AG10803 (cell line): ENCODE measurements at places on chromosomes 12 and 14.
A peak's percentile ranks its signal among the peaks of the same experiment; 100 is the strongest.

- peak; percentile 37 for DNase-seq
These were observed 10.0 kb upstream of the NRIP2 start for GRCh38 chr12:2844786-2845185.

- no peak for DNase-seq
These were observed 24.5 kb downstream of the ATG14 start for GRCh38 chr14:55387121-55387520.

- no peak for DNase-seq
These were observed 57.3 kb upstream of the TMEM132D start for GRCh38 chr12:129961091-129961490.

GRCh38 chr12:59911516-59911915 lies 315.7 kb downstream of the SLC16A7 start:
- DNase-seq, result no peak

GRCh38 chr12:3020399-3020798 lies 56.8 kb upstream of the TSPAN9 start:
- no peak for DNase-seq

- DNase-seq, result peak; percentile 43
These were observed 9.8 kb downstream of the CCER1 start for GRCh38 chr12:90945070-90945649.

DNA sequence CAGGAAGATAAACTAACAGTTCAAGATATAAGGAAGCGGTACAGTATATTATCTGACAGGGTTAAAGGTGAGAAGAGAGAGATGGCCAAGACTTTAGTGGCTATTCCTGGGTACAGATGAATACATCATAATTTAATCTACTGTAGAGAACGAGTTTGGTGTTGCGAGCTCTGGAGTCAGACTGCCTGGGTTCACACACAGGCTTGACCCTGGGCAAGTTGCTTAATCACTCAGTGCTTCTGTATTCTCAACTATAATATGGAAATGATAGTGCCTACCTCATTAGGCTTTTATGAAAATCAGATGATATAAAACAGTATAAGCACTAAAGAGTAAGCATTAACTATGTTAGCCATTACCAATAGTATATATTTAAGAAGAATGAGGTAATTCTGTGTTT lies 3.5 kb downstream of the PPM1H start:
- DNase-seq, result no peak

GRCh38 chr12:130932061-130932930 lies 21.4 kb upstream of the ADGRD1 start:
- peak; percentile 84 for DNase-seq

- peak; percentile 92 for DNase-seq
These were observed 114.8 kb upstream of the FLRT2 start for GRCh38 chr14:85415015-85415712.

DNA sequence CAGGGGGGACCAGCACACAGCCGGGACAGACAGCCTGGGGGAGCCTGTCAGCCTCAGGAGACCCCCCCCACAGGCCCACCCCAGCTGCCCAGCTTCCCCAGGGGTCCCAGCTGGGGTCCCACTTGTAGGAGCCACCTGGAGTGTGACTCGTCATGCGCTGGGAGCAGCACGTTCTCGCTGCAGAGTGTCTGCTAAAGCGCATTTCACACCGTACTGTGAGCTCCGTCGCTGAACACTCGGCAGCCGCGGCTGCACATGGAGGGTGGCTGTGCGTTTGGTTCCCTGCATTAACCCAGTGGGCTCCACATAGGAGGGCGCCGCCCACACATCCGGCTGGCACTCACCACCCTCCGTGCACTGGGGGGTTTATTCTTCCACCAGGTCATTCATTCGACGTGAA lies 56.7 kb downstream of the FBRSL1 start:
- no peak for DNase-seq

GRCh38 chr14:65297744-65298143 lies 114.8 kb upstream of the FUT8 start:
- DNase-seq, result no peak

- no peak for DNase-seq
These were observed 9.0 kb upstream of the LRTM2 start for GRCh38 chr12:1811281-1811947.

GRCh38 chr12:119624966-119625365 lies 31.4 kb downstream of the TMEM233 start:
- no peak for DNase-seq

DNA sequence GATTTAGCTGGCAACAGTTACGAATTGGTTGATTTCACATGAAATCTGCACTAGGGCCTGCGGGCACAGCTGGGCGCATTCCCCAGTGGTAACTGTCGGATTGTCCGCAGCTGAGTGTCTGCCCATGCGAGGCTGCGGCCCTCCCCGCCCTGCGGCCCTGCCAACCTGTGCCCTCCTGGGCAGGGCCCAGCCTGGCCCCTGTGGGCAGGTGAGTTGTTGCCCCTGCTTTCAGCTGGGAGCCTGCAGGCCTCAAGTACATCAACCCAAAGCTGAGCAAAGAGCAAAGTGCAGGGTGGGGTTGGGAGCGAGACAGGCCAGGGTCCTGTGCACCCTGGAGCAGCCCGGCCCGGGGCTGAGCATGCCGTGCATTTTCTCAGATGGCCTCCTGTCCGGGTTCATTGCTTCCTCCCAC lies 89.1 kb downstream of the ADGRD1 start:
- no peak for DNase-seq

GRCh38 chr12:116277467-116278278 lies at the start of gene MED13L:
MED13L (minus strand) TSS chr12:116277693; CDS start chr12:116277131, 562 bp downstream.
- peak; percentile 90 for DNase-seq

DNA sequence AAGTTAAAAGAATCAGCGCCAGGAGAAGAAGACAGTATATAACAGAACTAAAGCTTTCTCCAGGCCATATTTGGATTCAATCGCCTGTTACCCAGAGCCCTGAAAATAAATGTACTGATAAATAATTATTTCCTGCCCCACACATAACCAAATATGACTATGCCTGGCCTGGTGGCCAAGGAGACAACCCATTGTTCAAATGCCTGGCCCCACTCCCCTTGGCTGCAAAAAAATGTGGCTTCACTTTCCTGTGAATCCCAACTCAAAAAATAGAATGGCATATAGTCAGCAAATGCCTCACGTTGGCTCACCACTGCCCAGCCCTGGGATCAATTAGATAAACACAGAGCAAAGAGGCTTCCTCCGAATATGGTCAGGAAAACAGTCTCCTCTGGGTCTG lies 472.1 kb downstream of the BCL11B start:
- peak; percentile 0 for DNase-seq

DNA sequence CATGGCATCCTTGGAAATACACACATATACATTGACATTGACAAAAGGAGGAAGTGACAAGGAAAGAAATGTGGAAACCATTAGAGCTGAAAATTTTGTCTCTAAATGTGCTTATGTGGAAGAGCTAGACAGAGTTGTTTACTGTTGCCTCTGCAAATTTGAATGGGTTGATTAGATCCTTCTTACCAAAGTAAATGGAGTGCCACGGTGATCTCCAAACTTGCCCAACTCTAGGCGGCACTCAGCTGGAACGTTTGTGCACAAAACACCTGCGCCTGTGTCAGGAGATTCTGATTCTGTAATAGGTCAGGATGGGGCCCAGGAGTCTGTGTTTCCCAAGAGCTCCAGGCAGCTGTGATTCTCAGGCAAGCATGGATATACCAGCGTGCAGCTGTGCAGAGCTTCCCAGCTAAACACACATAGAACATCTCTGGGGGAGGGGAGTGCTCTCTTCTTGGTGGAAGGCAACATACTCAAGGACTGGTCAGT lies 77.8 kb upstream of the BDKRB2 start:
- DNase-seq, result no peak

- peak; percentile 90 for DNase-seq
These were observed 159.3 kb downstream of the TTC8 start for GRCh38 chr14:88983755-88984154.

DNA sequence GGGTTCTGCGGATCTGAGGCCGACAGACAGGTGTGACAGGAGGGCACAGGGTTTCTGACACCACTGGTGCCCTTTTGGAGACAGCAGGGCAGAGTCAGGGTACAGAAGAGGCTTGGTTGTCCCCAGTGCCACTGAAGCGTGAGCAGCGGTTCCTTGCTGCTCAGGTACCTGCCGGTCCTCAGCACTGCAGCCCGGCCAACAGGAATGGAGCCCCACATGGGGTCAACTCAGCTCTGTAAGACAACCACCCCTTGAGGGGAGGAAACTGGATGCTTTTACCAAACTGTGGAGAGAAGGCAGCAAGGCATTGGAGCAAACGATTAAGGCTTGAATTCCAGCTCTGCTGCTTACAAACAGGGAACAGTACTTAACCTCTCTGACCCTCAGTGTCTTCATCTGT lies 246.4 kb upstream of the NOS1 start:
- DNase-seq, result no peak

DNA sequence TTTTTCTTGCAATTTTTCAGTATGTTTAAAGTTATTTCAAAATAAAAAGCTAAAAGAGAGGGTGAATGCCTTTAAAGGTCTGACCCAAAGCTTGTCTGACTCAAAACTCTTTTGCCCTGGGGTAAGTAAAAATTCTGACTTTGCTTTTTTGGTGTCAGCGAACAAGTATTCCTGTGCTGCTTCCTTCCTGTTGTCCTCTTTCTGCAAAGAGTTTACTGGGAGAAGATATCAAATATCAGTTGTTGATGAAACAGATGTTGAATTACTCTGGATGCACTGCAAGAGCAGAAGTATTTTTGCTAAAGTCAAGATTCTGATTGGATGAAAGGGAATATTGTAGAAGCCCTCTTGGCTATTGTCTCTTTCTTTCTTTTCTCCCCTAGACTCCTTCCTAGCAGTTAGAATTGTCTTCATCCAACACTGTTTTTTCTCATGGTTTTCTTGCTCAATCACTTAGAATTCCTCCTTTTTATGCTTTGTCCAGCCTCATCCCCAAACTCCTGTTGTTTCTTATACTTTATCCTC lies 62.0 kb downstream of the DACT1 start:
- DNase-seq, result no peak

DNA sequence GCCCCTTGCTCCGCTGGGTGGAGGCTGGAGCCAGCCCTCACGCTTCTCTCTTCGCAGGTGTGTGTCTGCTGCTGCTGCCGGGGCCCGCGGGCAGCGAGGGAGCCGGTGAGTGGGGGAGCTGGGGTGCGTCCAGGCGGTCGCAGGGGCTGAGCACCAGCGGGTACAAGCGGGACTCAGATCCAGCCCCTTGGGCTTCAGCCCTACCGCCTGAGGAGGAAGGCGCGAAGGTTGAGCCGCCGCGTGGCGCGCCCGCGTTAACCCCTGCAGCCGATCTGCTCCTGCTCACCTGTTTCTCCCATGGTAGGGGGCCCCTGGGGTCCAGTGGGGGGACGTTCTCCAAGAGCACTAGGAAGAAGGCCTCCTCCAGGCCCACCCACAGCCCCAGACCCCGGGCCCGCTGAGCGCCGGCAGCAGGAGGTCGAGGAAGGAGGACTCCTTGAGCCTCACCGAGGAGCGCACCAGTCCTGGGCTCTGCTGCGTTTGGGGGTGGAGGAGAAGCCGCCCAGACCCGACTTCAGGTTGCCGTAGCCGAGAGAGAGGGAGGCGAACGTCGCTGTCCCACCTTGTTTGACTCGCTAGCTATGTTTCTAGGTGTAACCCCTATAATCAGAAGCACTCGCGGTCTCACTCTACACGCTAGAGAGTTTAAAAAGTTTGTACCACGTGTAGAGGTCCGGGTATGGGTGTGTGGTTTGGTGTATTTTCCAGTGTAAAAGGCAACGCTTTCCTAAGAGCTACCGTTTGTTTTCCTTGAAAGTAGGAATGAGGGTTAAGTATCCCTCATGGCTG lies 834 bp downstream of the COCH start:
- DNase-seq, result no peak

DNA sequence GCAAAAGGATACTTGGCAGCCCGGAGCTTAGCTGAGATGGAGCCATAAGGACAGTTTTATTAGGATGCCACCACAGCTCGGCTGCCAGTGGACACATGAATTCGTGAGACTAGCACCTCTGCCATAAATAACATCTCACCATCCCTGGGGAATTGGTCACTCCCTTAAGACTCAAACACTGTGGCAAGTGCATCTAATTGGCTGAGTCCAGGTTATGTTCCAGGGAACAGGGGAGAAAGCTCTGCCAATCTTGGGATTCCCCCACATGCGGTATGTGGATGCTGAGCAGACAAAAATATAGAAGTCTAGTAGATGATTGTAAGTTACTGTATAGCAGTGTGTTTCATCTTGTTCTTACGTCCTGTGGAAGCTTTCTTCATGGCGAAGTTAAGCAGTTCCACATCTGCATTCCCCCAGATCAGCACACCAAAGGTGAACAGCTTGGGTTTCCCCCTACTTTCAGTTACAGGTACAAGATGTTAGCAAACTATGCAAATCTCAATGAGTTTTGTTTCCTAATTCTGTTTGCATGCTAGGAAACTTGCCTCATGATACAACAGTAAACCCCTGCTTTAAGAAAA lies 131.1 kb downstream of the ETV6 start:
- DNase-seq, result no peak

GRCh38 chr12:62135553-62136200 lies 124.5 kb upstream of the USP15 start:
- no peak for DNase-seq

- DNase-seq, result no peak
These were observed 175.3 kb downstream of the KIF26A start for GRCh38 chr14:104313674-104314073.

DNA sequence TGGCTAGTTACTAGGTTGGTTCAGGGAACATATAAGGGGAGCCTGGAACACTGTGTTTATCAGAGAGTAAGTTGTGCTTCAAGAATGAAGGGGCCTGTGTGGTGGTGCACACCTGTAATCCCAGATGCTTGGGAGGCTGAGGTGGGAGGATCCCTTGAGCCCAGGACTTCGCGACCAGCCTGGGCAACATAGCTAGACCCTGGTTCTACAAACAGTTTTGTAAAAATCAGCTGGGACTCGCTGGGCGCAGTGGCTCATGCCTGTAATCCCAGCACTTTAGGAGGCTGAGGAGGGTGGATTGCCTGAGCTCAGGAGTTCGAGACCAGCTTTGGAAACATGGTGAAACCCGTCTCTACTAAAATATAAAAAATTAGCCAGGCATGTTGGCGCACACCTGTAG lies 42.1 kb upstream of the GPR132 start:
- DNase-seq, result no peak

GRCh38 chr14:21525571-21525961 lies 580 bp downstream of the SALL2 start:
- DNase-seq, result no peak

DNA sequence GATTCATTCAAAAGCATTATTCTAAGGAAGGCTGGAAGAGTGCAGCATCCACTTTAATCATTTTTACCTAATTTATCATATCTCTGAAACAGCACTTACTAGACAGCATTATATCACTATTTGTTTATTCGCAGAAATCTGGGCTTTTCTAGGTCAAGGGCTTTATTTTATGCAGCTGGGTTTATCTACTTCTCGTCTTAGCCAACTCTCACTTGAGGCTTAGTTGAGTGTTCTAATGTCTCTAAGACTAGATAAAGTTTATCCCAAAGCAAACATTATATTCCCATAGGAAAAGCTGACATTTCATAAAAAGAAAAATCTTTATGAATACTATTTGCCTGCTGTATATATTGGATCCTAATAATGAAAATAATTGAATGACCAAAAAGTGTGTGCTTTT lies 720.8 kb upstream of the FLRT2 start:
- DNase-seq, result no peak
